Fibroblast of skin of right biceps (primary cell): ENCODE measurements at places on chromosomes 2 and 18.

DNA sequence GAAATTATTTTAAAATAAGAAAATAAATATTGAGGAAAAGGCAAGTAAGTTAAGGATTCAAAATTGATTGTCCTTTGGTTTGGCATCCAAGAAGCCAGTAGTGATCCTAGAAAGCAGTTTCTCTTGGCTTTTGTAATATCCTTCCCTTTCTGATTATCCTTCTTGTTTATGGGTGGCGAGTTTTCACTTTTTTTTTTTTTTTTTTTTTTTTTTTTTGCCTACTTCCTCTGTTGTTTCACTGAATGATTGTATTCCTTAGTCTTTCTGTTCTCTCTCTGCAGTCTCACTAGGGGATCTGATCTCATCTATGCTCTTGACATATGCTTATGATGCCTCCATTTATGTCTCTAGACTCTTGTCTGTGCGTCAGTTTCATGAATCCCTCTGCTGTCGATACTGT is 4.2 kb downstream of the NAPG start:
- no peak for DNase-seq

GRCh38 chr2:187799601-187800000 is 245.4 kb upstream of the TFPI start:
- DNase-seq: no peak

DNA sequence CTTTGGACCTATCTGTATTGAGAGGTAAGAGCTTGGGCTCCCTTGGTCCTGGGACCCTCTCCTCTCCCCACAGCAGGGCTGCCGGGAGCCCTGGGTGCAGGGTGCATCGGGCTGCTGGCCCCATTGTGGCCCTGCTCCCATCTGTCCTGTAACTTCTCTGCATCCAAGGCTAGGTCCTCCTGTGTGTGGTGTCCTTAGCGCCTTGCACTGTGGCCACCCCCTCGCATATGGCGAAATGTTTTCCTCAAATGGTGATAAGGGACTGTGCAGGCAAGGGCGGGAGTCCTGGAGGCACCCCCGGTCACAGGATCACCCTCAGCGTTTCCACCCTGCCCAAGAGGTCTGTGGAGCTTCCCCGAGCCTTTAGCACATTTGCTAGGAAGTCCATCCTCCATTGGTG is 208.2 kb downstream of the SH3RF3 start:
- DNase-seq: no peak

- DNase-seq: no peak
Observed at GRCh38 chr2:123095219-123095835, 929.8 kb upstream of the CNTNAP5 start.

GRCh38 chr2:129908721-129909373 is 70.6 kb upstream of the RAB6C start:
- no peak for DNase-seq

DNA sequence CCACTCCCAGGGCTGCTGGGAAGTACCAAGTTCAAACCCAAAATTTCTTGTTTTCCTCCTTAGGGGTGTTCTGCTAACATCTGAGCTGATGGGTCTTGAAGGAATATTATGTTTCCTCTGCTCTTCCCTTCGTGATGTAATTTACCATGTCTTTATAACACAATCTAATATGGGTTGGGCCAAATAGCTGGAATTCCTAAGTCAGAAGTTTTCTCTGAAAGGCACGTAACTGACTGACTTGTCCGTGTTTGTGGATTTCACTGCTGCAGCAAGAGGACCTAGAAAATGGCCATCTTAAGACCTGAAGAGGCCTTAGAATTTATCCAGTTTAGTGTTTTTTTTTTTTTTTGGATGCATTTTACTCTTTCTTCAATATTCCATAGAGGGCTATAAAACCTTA is 256.7 kb downstream of the DCDC2C start:
- peak; percentile 8 for DNase-seq

- DNase-seq: no peak
Observed at GRCh38 chr2:9082158-9082557, 78.7 kb upstream of the MBOAT2 start.

GRCh38 chr2:126655500-126656430 is at the start of gene GYPC:
Gene GYPC, plus strand, starts transcription at chr2:126656158. Its CDS starts 106 bp downstream, at chr2:126656264.
- DNase-seq: peak; percentile 56

- no peak for DNase-seq
Observed at GRCh38 chr2:207176247-207176646, 10.5 kb upstream of the KLF7 start.

- no peak for DNase-seq
Observed at GRCh38 chr2:216860426-216861137, 718 bp upstream of the TNP1 start.

DNA sequence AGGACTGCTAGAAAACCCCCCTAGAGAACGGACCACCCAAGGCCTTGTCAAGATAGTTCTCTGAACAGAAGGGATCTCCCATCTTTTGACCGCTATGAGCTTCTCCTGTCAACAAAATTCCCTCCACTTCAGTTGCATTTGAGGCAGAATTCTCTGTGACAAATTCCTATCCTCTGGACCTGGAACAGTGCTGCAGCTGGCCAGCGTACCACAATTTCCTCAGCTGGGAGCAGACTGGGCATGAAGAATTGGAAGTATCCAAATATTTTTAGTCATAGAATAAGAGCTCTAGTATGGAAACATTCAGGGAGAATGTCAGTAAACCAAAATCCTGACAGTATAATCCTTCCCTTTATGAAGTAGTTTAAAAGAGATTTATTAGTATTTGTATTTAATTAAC is 147.1 kb upstream of the BOD1L2 start:
- no peak for DNase-seq

DNA sequence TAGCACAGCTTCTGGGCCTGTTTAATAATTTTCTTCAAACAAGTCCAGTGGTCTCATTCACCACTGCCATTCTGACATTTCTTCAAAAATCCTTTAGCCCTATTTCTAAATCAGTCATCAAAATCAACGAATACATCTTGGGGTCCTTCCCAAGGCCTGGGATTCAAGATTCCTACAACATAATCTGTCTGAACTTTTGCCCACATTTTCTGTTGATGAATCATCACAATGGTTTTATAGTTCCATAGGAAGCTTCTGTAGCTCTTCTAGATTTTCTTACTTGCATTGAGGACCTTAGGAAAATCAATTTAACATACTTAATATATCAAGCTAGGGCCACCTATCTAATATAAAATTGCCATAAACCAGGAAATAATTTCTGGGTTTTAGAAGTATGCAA is 811.8 kb upstream of the ACVR2A start:
- peak; percentile 78 for DNase-seq

DNA sequence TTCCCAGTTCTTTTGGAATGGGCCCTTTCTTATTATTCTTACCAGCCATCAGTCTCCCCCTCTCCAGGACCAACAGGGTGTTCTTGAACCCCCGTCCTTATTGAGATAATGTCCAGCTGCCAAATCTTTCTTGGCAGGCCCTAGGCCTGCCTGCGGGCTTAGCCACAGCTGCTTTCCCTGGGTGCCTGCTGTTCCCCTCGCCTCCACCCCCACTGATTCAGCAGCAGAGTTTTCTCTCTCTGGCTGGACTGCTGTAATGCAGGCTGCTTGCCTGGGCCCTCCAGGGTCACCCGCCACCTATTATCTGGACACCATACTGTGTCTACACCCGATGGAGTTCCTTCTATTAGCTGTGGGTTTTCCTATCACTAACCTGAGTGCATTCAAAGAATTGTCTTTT is 395.4 kb upstream of the ATP5MC3 start:
- DNase-seq: no peak

DNA sequence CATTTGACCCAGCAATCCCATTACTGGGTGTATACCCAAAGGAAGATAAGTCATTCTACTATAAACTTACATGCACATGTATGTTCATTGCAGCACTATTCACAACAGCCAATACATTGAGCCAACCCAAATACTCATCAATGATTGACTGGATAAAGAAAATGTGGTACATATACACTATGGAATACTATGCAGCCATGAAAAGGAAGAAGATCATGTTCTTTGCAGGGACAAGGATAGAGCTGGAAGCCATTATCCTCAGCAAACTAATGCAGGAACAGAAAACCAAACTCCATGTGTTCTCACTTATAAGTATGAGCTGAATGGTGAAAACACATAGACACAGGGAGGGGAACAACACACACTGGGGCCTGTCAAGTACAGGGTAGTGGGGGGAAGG is 226.7 kb upstream of the HNMT start:
- DNase-seq: no peak

GRCh38 chr18:54742659-54743604 is 85.3 kb upstream of the RAB27B start:
- peak; percentile 95 for DNase-seq

GRCh38 chr2:183505911-183506310 is 381.7 kb downstream of the NUP35 start:
- no peak for DNase-seq

GRCh38 chr2:188079196-188079595 is 212.5 kb upstream of the GULP1 start:
- DNase-seq: peak; percentile 97

GRCh38 chr2:162908567-162908966 is 70.0 kb upstream of the KCNH7 start:
- DNase-seq: no peak
